ENCODE measurements at places on chromosomes 5 and 9.

- no peak for DNase-seq
Measured at GRCh38 chr9:6802926-6803325, 45.2 kb downstream of the KDM4C start.

DNA sequence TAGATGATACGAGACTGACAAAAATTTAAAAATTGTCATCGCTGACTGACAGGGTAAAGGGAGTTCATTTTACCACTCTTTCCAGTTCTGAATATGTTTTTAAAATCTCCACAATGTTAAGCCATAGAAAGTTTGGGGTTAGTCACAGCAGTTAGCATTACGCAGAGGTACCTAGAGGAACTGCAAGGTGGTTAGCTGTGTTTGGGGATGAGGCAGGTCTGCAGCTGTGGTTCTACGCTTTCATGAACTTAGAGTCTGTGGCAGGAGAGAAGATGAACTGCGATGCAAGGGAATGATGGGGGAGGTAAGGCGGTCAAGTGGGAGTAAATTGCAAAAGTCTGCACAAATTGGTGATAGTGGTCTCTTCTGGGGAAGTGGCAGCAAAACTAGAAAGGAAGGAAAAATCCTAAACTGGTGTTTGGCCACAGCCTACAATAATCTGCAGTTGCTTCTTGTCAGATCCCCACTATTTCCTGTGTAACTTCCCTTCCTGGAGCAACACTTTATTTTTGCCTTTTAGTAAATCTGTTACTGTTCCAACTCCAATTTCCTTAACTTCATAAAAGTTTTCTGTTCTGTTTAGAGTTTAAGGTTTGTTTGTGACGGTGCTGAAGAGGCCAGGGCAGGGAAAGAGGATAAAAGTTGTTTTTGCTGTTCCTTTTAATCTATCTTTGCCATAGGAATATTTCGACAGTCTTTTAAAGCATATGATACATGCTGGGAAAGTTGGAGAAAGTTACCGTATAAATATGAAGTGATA lies 38.6 kb upstream of the SNX2 start:
- no peak for DNase-seq

GRCh38 chr5:10678244-10678643 lies 82.8 kb downstream of the DAP start:
- no peak for DNase-seq

DNA sequence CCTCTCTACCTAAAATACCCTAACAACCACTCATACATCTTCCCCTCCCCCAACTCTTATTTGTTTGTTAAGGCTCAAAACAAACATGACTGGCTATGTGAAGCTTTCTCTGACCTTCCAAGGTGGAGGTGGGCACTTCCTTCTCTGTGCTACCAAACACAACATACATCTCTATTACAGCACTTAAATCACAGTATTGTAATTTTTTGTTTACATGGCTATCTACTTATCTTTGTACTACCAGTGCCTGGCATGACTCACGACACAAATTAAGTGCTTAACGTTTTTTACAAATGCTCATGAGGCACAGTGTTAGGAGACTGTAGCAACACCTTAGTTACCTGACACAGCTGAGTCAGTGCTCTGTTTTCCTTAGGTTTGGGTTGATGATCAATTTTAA lies 18.6 kb downstream of the HOMER1 start:
- DNase-seq = no peak

DNA sequence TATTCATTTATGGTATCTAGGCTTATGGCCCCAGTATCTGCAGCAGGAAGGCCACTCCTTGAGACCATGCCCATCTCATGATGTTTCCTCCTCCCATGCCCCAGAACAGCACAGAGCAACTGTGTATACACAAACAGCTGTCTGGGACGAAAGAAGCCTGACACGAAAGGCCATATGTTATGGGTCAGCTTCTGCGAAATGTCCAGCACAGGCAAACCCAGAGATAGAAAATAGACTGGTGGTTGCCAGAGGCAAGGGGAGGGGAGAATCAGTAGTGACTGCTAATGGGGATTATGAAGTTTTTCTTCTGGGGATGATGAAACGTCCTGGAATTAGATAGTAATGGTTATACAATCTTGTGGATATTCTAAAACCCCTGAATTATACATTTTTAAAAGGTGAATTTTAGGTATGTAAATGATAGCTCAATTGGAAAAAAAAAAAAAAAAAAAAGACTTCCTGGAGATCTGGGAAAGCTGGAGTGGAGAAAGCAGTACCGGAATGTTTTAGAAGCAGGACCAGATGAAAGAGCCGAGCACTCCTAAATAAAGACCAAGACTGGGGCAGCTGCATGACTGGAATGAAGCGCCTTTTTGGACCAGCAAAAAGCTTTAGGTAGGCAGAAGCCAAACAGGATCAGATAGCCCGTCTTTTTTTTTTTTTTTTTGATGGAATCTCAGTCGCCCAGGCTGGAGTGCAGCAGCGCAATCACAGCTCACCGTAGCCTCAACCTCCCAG lies 29.2 kb downstream of the PCDHGC5 start:
- DNase-seq = no peak

- no peak for DNase-seq
Measured at GRCh38 chr5:68370196-68370595, 154.6 kb downstream of the PIK3R1 start.

DNA sequence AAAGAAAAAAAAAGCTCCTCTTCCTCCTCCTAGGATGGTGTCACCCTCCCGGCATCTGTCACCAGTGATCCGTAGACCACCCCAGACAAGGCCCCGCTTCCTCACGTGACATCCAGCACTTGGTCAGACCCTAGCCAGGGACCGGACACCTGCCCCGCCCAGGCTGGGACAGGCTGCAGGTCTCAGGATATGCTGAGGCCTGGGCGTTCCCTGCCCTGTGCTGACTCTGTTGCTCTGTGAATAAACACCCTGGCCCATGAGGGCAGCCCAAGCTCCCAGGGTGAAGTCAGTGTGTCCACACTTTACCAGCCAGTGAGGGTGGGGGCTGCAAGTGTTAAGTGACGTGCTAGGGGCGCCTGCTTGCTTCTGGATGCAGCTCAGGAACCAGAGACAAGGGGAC lies 5.6 kb downstream of the EDF1 start:
- DNase-seq = no peak

- DNase-seq = peak; percentile 79
Measured at GRCh38 chr9:133845440-133845839, 107.3 kb upstream of the SARDH start.

GRCh38 chr5:54956922-54957321 lies 28.5 kb downstream of the ESM1 start:
- DNase-seq = no peak

- no peak for DNase-seq
Measured at GRCh38 chr5:175282611-175283225, 161.3 kb downstream of the DRD1 start.

- DNase-seq = no peak
Measured at GRCh38 chr5:52041842-52042241, 658.6 kb downstream of the ISL1 start.

- no peak for DNase-seq
Measured at GRCh38 chr5:168604436-168604835, 25.3 kb upstream of the PANK3 start.

- no peak for DNase-seq
Measured at GRCh38 chr5:160905285-160905684, 53.3 kb upstream of the ATP10B start.

GRCh38 chr5:173796721-173797495 lies 91.2 kb upstream of the CPEB4 start:
- no peak for DNase-seq

DNA sequence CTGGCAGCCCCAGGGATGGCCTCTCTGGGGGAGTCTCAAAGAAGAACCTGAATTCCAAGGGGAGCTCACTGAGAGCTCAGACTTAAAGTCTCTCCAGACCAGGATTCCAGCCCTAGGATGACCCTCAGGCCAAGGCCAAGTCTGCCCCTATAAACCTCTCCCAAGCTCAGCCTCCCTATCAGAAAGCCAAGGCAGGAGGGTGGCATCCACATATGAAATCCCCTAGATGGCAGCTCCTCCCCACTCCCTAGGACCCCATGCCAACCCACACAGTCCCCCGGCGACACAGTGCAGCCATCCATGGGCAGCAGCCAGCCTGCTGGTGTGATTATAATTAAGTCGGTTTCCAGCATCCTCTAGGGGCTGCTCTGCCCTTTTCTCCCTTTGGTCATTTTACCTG lies 269.9 kb downstream of the CDK5RAP2 start:
- DNase-seq = no peak

DNA sequence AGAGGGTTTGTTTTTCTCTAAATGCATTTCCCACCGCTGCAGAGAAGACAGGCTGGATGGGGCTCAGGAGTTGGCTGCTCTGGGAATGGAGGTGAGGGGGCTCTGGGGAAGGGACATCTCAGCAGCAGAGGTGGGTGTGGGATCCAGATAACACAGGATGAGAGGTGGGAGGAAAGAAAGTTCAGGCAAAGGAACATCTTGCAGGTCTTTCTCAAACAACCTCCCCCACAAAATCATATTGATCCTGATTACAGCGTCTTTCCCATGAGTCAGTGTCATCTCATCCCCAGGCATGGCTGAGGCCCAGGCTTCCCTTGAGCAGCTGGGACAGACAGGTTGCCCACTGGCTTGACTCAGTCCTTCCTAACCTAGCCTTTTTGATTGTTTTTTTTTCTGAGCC lies 11.3 kb upstream of the ACSL6 start:
- DNase-seq = no peak

- no peak for DNase-seq
Measured at GRCh38 chr5:151182976-151183375, 25.4 kb upstream of the ANXA6 start.

DNA sequence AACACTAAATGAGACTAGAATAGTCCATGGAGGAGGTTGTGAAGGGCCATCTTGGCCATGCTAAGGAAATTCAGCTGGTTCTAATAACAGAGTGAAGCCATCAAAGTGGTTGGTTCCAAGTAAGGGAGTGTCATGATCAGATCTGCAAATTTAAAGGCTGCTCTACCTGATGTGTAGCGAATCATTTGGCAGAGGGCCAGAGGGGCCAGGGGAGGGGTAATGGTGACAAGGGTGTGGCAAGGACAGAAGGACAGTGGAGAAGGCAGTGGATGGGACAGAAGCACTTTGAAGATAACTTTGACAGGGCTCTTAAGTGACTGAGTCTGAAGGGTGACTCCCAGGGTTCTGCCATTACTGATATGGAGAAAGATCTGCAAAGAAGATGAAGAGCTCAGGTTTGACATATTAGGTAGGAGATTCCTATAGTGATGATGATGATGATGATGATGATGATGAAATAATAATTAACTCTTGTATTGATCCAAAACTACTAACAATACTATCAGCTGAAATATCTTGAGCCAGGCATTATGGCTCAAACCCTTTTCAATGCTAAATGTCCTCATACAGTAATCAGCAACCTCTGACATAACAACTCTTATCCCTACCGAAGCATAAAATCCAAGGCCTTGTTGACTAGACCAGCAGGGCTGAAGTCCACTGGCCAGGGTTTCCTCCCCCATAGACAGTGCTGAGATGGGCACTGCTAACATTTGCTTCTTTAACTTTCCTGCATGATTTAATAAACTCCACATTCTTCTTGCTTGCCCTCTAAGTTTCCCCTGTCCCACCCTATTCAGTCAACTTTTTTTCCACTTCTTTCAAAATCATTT lies 20.0 kb downstream of the KIAA1191 start:
- DNase-seq = no peak

DNA sequence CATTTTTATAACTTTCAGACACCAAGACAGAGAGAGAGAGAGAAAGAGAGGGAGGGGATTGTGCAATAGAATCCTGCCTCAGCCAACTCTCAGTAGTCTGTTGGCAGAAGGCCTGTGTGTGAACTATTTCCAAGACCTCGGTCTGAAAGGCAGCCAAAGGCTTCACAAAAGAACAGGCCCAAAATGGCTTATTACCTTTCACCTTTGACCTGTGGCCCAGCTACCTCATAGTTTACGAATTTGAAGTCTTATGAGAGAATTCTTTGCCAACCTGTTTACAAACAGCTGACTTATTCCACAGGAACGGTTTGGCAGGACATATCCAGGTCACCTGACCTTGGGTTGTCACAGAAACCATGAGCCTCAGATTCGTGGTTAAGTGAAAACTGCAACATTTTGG lies 48.6 kb downstream of the NR2F1-AS1 start:
- peak; percentile 51 for DNase-seq

DNA sequence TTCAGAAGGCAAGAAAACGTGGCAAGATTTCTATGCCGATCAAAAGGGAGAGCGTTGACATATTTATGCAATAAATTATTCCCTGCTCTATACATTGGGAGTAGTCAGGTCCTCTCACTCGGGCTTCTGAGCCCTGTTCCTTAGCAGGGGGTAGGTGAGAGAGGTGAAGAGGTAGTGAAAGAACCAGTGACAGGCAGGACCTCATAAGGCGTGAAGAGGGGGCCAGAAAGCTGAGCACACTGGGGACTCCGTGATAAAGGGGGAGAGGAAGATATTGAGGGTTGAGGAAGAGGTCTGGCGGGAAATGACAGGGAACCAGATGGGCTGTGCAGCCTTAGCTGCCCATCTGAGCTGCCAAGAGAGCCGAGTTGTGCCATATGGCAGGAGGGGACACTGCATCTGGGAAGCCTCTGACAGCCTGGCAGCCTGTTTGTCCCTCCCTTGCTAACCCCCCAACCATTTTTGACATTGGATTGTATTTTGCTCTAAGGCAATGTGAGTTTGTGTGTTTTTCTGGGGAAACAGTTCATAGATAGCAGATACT lies 782 bp upstream of the CDC20B start:
- DNase-seq = no peak

DNA sequence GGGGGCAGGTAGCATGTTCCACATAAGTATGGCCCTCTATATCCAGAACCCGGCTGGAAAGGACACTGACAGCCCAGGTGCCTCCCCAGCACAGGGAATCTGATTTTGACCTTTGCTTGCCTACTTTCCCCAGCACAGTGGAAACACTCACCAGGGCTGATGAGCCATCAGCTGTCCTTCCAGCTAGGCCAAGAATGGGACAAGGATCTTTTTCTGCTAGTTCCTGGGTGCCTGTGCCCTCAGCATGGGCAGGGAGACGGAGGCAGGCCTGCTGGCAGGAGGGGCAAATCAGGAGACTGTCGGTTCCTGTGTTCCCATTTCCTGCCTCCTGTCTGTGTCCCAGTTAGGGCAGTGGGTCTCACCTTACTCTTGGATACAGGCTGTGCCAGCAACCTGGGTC lies 1.1 kb downstream of the CYFIP2 start:
- no peak for DNase-seq
